ENCODE measurements at places on chromosomes 5 and 9. TPM values are rescaled to one million over a fixed set of nuclear protein-coding genes. Genes with fewer than 3 reads are reported as not detected.

The AHRR gene
- total RNA-seq = 2.4 TPM

The SH3RF2 gene
- 18.9 TPM for total RNA-seq

The C1QTNF3 gene
- total RNA-seq = not detected

The FOXI1 gene
- not detected for total RNA-seq

The HCN1 gene
- not detected for total RNA-seq

The TMEM232 gene
- total RNA-seq = 0.77 TPM

The CAMK2A gene
- total RNA-seq = not detected

The MLLT3 gene
- total RNA-seq = 20.0 TPM

The PGM5 gene
- 0.63 TPM for total RNA-seq

The FGD3 gene
- not detected for total RNA-seq

The OR1J2 gene
- 0.17 TPM for total RNA-seq

The PTGER4 gene
- total RNA-seq = 9.2 TPM

The PCAT7 gene
- 1.1 TPM for total RNA-seq

The CCNO gene
- 3.2 TPM for total RNA-seq

The ADAMTS12 gene
- total RNA-seq = 0.10 TPM

Measured in HT1080 (cell line).